Erythroblast (primary cell): ENCODE measurements at places on chromosomes 3 and 15.

DNA sequence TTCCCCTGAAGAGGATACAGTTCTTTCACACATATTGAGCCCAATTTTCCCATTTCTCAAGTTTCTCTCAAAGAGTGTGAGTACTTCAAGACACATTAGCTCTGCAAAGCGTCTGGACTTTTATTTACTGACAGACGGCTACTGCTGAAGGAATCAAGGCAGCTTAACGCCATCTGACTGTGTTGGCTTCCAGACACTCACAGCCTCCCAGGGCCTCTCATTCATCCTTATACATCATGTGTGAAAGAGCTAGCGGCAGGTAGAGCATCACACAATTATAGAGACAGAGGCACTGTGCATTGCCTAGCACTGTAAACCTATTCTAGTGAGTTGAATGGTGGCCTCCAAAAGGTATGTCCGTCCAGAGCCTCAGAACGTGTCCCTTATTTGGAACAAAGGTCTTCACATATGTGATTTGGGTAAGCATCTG lies 284.1 kb upstream of the STT3B start:
- DNase-seq: no peak

DNA sequence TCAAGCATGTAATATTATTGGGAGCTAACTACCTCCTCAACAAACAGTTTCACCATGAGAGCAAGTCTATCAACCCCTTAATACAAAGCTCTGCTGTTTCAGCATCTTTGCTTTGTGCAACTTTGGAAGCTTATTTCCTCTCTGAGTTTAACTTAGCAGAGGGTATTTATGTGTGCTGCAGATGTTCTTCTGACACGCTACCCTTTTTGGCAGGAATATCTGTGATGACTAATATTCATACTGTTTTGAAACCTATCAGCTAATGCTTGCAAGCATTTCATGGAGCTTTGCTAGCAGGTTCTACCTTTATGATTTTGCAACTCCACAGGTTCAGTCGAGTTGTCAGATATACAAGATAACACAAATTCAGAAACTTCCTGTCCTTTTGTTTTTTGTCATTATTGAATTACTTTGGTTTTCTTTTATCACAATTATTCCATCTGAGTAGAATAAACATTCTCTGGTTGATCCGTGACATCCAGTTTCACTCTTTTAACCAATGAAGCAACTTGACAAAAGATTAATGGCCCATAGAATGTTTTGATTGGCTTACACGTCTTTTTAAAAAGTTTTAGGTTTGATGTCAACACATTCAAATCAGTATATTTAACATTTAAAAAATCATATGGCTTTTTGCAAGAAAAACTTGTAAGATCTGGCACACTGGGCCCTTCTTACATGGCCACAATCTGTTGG lies 1.7 kb upstream of the SLC9A9 start:
- no peak for DNase-seq

- DNase-seq: peak; percentile 6
These were observed 100.0 kb downstream of the TBC1D5 start for GRCh38 chr3:17642474-17642873.

DNA sequence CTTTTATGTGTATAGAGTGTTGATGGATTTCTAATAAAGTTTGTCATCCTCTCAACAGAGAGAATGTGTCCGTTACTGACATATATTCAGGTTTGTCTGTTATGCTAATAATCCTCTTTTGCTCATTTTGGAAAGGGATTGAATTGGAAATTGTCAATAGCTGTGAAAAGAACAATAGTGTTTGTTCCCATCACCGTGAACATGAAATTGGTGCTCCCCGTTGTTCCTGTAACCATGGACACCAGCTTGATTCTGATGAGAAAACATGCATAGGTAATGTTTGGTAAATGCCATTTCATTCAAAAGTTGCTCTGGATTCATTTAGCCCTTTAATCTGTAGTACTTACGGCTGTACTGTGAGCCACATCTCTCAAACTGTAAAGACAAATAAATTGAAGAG lies 707.0 kb upstream of the GOLIM4 start:
- no peak for DNase-seq

- DNase-seq: no peak
These were observed 19.7 kb downstream of the FOXP1 start for GRCh38 chr3:71563827-71564226.

DNA sequence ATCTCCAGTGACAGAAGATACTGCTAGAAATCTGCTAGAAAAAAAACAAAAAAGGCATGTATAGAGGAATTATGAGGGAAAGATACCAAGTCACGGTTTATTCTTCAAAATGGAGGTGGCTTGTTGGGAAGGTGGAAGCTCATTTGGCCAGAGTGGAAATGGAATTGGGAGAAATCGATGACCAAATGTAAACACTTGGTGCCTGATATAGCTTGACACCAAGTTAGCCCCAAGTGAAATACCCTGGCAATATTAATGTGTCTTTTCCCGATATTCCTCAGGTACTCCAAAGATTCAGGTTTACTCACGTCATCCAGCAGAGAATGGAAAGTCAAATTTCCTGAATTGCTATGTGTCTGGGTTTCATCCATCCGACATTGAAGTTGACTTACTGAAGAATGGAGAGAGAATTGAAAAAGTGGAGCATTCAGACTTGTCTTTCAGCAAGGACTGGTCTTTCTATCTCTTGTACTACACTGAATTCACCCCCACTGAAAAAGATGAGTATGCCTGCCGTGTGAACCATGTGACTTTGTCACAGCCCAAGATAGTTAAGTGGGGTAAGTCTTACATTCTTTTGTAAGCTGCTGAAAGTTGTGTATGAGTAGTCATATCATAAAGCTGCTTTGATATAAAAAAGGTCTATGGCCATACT lies 4.0 kb downstream of the B2M start:
- DNase-seq: no peak

DNA sequence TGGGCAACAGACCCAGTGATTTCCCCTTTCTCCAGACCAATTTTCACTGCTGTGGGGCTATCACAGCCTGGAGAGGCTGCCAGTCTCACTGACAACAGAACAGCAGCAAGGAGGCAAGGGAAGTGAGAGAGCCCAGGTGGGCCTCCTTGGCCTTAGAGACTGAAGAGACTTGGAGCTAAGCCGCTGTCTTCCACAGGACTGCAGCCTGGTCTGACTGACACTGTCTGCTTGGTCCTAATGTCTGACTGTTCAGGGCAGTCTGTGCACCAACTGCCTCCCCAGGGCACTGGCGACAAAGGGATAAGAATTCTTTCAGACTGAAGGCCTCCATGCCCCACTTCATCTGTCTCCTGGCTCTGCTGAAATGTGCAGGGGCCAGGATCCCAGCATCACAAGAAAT lies 11.5 kb downstream of the POMGNT2 start:
- DNase-seq: no peak

DNA sequence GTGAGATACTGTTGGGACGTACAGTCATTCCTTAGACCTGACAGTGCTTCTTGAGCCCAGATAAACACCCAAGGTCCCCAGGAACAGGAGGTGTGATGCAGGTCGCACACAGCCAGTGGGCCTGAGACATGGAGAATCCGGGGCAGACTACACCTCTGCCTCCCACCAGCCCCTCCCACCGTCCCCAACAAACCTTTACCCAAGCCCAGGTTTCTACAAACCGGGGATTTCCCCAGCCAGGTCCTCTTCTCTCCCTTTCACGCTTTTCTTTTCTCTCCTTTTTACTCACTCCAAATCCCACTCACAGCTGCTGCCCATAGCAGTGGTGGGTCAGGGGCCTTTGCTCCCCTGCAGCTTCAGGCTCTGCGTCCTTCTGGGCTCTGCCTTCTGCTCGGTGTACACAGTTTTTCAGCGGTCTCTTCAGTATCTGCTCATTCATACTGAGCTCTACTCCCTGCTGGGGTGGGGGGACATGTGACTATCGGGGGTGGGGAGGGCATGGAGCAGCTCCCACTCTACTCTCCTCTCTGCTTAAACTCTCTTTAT lies 4.8 kb upstream of the PCSK6 start:
- DNase-seq: no peak
